ENCODE measurements at places on chromosomes 5 and 9. TPM values are rescaled to one million over a fixed set of nuclear protein-coding genes. Genes with fewer than 3 reads are reported as not detected.
A peak's percentile ranks its signal among the peaks of the same experiment; 100 is the strongest.

OCLN gene
- 18.5 TPM for total RNA-seq

RAD1 gene
- total RNA-seq = 16.3 TPM

IQGAP2 gene
- total RNA-seq = 57.5 TPM

DNA sequence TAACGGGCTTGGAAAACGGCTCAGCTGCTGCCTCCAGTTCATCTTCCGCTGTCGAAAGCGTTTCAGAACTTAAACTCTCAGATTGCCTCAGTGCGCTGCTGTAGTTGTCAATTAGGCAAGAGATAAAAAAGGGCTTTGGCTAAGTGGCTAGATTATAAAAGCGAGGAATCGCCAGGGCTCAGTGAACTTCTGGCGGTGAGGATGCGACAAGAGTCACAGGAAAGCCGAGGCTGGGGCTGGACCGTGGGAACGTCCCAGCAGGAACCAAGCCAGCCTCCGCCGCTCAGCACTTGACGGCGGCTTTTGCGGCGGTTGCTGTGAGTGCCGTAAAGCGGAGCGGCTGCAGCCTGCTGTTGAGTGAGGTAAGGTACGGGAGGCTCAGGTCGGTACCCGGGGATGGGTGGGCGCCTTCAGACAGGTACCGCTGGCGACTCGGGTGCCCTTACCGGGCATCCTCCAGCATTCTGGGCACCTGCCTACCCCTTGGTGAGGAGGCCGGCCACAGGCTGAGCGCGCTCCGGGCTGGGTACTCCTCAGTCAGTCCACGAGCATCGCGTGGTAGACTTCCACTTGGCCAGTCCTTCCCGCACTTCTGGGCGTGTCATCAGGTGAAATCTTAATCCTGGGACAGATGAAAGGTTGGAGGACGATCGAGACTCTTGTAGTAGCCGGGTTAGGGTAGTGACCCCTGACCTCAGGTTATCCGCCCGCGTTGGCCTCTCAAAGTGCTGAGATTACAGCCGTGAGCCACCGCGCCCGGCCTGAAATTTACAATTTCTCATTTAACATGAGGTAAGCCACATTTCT is at the start of gene FKTN:
Gene FKTN, plus strand, starts transcription at position 328 of the 807 bp plus-strand sequence. CDS start 16,902 bp downstream, outside the sequence.
- peak; percentile 92 for DNase-seq

- DNase-seq = peak; percentile 89
Measured at GRCh38 chr5:168679515-168679920, 100.3 kb upstream of the PANK3 start.

GRCh38 chr9:68541568-68541967 is 885 bp upstream of the TMEM252 start:
- no peak for DNase-seq

DNA sequence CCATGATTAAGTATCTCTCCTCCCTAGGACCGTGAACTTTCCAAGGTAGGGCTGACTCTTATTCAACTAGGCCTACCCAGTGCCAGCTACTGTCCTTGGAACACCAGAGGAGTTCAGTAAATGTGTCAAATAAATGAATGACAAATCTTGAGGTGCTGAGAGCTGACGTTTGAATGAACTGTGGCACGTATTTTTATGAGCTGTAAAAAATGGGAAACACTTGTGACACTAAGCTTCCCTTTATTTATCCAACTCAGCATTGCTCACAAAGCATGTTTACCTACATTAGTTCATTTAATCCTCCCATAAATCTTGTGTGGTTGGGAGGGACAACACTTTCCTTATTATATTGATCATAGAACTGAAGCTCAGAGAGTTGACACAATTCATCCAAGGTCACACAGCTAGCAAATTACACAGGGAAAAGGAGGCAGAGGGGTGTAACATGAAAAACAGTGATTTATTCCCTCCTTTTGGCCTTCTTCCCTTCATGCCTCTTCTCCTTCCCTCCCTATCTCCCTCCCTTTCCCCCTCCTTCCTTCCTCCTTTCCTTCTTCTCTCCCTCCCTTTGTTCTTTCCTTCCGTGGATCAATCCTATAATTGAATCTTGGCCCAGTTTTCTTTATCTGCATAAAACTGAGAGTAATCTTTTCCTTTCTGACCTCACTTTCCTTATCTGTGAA is 412.6 kb downstream of the DMRT2 start:
- DNase-seq = no peak

- no peak for DNase-seq
Measured at GRCh38 chr5:149210968-149211490, 60.6 kb upstream of the AFAP1L1 start.

DNA sequence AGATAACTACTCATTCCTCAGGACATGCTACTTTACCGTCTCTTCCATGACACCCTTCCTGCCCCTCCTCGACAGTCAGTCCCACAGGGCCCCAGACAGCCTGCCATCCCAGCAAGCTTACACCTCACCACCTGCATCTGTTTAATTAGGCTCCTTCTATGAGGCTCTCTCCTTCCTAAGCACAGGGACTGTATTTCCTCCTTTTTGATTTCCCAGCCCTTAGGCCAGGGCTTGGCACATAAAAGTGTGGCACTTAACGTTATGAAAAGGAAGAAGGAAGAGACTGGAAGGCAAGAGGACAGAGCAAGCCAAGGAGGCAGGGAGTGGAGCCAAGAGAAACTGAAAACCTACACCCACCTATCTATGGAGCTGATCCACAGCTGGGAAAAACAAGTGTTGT is 146.8 kb downstream of the SIL1 start:
- no peak for DNase-seq

DNA sequence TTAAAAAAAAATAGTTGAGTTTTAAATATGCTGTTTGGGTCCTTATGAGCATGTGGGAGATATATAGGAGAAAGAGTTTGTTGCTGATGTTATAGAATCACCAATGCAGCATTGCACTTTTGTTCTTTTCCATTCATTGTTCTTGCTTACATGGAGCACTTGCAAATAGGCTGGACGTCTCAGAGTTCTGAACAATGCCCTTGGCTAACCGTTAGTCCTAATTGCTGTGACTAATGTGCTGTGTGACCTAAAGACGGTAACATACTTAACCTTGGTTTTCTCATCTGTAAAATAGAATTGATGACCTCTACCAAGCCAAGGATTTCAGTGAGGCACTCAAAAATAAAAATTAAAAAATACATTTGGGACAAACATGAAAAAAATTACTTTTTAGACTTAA is 29.8 kb downstream of the PIK3R1 start:
- DNase-seq = no peak

DNA sequence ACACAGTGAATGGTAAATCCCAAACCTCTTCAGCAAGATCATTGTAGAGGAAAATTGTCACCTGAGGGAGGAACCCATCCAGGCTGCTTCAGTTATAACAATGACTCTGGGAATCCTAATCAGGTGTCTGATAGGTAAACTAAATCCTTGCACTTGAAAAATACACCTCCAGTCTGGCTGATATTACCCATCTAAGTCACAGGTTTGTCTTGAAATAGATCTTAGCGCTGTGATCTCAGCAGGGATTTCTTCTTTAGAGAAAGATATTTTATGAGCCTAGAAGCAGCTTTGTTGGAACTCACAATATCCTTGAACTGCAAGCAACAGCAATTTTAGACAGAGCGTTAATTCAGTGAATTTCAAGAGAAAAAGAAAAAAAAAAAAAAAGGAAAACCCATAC is 149.7 kb downstream of the SGCD start:
- no peak for DNase-seq
